ENCODE measurements at places on chromosomes 5 and 9.

DNA sequence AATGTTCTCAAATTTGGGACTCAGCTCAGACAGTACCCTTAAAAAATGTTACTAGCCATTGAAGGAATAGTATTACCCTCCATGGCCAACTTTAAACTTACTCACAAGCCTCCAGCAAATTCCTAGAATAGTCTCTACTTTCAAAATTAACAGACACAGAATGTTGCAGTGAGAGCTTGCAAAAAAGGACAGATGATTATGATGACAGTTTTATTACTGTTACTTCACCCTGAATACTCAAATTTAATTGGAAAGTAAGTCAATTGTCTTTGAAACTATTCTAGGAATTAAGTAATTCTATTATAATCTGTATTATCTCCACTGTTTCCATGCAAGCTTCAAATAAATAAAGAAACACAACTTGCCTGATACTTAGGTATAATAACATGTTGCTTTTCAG is 288.3 kb downstream of the SLF1 start:
- no peak for DNase-seq

GRCh38 chr5:137016783-137017324 is 482.3 kb downstream of the SPOCK1 start:
- DNase-seq = no peak

- no peak for DNase-seq
Measured at GRCh38 chr9:128898382-128898781, 16.4 kb downstream of the LRRC8A start.

DNA sequence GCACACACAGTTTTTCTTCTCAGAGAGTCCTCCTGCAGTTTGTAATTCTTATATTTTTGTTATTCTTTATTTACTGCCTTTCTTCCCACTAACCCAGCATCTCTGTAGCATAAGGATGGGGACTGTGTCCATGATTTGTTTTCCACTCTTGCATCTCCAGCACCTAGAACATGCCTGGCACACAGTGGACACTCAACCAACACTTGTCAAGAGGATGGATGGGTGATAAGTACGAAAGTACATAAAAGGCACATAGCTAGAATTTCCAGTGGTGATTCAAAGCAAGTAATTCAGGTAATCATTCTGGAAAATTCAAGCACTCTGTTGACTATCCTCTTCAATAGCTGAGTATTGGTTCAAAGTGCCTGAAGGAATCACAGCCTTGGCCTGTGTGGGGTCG is 60.2 kb upstream of the TRIO start:
- DNase-seq = no peak

- DNase-seq = no peak
Measured at GRCh38 chr5:176735383-176736265, 74.7 kb upstream of the UNC5A start.

DNA sequence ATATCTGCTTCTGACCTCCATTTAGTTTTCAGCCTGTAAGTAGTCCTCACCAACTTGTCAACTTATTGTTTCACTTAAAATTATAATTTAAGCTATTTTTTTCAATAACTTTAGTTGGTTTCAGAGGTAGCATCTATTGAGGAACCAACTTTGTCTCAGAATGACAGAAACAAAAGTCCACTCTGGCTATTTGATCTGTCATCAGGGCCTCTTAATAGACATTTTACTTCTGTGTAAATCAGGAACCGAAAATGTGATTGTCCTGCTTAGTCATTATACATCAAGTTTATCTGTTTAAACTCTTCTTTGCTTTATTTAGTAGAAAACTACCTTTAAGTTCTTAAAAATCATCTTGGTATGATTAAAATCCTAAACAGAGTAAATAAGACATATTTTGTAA is 820.8 kb upstream of the EDIL3 start:
- DNase-seq = no peak

DNA sequence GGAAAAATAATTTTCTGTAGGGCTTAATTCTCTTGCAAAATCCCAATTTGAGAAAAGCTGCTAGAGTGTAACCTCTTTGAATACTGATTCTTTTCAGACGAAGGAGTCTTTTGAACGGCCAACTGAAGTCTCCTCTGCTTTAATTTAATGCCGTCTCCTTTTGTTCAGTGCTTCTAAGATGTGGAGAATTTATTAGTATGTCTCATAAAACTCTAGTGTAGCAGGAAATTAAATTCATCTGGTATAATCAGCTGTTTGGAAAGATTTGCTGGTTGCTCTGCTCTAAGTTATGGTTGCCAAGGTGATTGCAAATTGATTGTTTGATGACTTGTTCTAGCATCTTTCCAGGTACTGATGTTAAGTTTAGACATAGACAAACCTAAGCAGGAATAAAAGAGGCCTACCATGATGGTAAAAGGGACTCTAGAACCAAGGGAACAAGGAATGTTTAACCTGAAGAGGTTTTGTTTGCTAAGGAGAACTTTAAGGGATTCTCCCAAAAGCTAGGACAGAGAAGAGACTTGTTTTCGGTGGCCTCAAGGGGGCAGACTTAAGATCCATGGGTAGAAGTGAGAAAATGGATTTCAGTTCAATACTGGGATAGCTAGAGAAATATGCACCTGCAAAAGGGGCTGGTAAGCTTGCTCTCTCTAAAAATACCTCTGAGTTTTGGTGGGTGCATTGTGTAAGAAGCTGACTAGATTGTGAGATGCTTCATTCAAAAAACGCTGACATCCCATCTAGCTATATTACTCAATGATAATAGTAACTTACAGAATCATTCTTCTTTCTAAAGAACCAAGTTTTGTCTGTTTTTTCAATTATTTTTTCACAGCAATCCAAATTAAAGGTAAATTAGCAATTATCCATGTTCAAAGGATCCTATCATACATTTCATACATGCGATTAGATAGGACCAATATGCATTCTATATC is 5.7 kb upstream of the ADRB2 start:
- DNase-seq = no peak

- DNase-seq = no peak
Measured at GRCh38 chr9:130341128-130341527, 75.6 kb downstream of the HMCN2 start.

DNA sequence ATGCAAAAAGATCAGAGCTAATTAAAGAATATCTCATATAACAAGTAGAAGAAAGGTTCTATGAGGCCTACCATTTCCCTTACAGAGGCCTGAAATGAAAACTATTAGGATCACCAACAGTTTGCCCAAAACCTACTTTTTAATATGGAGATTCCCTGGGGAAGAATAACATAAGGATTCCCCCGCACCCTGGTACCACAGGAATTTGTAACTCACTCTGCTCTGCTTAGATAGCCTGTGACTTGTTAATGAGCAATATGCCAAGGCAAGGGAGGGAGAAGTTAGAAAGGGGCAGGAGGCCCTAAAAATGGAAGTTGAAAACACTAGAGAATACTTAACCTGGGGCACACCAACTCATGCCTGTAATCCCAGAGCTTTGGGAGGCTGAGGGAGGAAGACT is 107.0 kb downstream of the CDH6 start:
- DNase-seq = no peak

- DNase-seq = peak; percentile 16
Measured at GRCh38 chr5:170632985-170633234, 129.1 kb downstream of the KCNIP1 start.

DNA sequence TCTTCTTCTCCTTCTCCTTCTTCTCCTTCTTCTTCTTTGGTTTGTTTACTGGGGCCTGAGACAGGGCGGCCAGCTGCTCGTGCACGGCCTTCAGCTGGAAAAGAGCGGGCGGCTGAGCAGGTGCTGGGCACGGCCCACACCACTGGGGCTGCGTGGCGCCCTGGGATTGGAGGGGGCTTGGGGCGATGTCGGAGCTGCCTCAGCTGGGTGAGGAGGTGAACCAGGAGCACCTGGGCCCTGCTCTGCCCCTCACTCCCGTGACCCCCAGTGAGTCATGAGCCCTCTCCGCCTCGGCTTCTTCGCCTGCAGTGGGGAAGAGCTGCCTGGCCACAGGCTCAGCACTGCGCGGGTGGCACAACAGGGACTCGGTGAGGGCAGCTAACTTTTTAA is 14.9 kb downstream of the BRD3OS start:
- no peak for DNase-seq

DNA sequence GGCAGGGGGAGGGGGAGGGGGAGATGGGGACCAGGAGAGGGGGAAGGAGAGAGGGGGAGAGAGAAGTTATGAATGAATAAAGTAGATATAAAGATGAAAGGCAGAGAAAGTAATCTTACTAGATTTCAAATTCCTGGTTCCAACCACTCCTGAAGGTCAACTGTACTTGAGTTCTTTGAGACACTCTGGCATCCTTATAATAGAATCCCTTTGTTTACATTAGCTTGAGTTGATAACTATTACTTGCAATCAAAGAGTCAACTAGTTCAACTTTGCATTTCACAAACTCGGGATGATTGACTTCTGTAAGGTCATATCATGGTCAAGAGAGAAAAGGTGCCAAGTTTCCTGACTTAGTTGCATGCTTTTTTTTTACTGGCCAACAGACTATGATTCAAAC is 42.2 kb downstream of the BAAT start:
- DNase-seq = no peak

DNA sequence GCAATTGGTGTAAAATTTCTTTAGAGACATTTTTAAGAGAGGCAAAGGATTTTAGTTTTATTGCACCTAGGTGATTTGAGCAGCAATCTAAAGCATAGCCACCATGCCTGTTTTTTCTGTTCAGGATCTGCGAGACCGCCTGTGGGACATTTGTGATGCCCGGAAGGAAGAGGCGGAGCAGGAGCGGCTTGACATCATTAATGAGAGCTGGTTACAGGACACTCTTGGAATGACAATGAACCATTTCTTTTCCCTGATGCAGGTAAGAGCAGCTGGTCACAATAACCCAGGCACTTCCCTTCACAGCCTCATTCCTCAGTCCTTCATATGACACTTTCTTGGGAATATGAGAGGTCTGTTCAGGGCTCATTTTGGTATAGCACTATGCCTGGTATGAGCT is 103.2 kb upstream of the IL7R start:
- no peak for DNase-seq

DNA sequence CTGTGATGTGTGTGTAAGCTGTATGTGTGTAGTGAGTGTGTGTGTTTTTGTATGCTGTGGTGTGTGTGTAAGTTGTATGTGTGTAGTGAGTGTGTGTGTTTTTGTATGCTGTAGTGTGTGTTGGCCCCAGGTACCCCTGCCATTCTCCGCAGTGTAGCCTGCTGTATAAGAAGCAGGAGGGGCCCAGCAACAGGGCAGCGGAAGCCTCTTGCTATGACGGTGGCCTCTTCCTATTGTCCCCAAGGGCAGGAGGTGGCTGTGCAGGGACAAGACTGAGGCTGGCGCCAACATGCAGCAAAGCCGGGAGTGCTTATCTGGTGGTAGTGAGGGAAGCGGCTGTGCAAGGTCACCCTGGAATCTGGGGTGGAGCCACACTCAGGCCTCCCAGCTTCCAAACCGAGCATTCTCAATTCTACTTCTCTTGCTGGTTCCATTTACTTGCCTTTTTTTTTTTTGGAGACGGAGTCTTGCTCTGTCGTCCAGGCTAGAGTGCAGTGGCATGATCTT is 5.1 kb downstream of the SPAAR start:
- no peak for DNase-seq

GRCh38 chr5:132495667-132496190 is 5.2 kb upstream of the IRF1 start:
- DNase-seq = peak; percentile 89

DNA sequence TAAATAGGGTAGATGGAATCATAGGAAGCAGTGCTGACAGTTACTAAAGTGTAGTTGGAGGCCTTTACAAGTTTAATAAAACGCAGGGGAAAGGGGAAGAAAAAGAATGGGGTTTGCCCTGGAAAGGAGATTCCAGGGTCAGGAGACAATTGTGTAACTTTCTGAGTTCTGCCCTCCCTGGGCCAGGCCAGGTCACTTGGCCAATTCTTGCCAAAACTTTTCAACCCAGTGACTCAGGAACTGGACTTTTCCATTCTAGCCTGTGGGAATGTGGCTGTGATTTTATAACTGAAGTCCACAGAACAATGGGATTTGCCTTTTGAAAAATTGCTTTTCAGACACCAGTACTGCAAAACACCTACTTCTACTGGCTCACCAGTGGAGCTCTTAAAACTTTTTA is 289.8 kb upstream of the ANKRD55 start:
- DNase-seq = no peak

DNA sequence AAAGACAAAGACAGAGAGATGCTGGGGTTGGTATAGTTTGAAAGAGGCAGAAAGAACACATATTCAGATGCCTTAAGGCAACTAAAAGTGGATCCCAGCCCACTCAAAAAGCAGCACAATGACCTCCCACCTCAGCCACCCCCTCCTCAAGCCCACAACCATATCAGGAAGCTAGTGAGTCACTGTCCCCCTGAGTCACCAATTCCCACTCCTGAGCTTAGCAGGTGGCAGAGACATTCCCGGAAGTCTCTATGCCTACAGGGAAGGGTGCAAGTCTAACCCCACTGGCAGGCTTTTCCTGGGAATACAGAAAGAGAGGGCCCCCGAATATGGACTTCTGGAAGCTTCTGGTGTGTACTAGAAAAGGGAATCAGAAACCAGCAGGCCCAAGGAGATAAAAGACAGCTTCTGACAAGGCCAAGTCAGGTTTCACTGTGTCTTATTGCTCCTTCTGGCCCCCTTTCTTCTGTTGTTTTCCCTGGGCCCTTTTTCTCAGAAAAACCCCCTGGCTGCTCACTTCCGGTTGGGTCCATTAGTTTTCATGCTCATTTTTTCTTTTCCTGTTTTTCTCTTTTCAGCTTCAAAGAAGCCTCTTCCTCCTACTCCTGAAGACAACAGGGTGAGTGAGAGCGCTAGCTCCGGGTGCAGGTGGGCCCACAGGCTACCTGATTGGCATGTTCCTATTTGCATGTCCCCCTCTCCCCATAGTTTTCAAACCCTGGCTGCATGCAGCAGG is 36.8 kb downstream of the ITK start:
- peak; percentile 78 for DNase-seq

- DNase-seq = no peak
Measured at GRCh38 chr9:116689486-116690032, 2.5 kb downstream of the TRIM32 start.

GRCh38 chr5:62741761-62742160 is 163.1 kb downstream of the LRRC70 start:
- no peak for DNase-seq

DNA sequence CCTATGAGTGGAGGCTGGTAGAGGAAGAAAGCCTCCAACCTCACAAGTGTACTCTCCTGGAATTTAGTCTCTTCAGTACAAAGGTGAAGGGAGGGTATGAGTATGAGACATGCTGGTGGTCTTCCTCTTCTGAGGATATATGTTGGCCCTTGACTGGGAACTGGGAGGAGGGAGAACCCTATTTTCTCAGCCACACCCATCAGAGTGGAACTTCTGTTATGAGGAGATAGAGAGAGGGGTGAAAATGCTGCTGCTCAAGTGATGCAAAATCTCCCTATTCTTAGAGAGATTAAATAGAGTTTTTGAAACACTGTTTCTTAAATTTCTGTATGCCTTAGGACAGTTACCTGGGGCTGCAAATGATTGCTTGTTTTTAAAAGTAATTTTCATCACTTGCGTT is 203.4 kb upstream of the PRR16 start:
- no peak for DNase-seq

GRCh38 chr9:121373011-121373729 is 3.1 kb upstream of the STOM start:
- no peak for DNase-seq

GRCh38 chr5:113124265-113124664 is 147.7 kb downstream of the DCP2 start:
- no peak for DNase-seq

- no peak for DNase-seq
Measured at GRCh38 chr9:16145196-16145950, 592.5 kb downstream of the CCDC171 start.
